ENCODE measurements at places on chromosomes 13 and 19. TPM values are rescaled to one million over a fixed set of nuclear protein-coding genes. Genes with fewer than 3 reads are reported as not detected.

Gene SHISA7
- polyA plus RNA-seq = not detected

Gene ZNF112
- polyA plus RNA-seq = not detected

Gene ERICH4
- not detected for polyA plus RNA-seq

Gene FGF9
- 0.26 TPM for polyA plus RNA-seq

Gene CARS2
- 40.8 TPM for polyA plus RNA-seq

Gene GIPR
- not detected for polyA plus RNA-seq

Gene C19orf67
- not detected for polyA plus RNA-seq
